ENCODE measurements at places on chromosomes 4 and X.
A peak's percentile ranks its signal among the peaks of the same experiment; 100 is the strongest.

GRCh38 chr4:156638334-156638733 lies 333.3 kb downstream of the PDGFC start:
- DNase-seq, result no peak

GRCh38 chr4:2768124-2768523 lies 12.0 kb upstream of the TNIP2 start:
- no peak for DNase-seq

- DNase-seq, result no peak
These were observed 65.9 kb downstream of the DIPK2B start for GRCh38 chrX:45134775-45135174.

DNA sequence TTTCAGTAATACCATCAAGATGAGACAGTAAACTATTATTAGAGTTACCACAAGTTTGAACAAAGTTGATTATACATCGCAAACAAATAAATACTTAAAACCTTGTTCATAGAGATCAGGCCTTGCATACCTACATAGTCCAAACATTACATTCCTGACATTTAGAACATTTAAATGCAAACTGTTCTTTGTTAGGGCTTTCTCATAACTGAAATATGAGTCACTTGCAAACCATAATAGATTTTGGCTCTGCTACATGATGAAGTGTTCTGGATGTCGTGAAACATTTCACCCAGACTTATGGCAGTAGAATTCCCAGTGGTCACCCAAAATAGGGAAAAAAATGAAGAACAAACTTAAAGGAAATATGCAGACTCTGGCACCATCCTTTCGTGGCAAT lies 75.0 kb downstream of the FAT4 start:
- no peak for DNase-seq

GRCh38 chrX:63743596-63743995 lies 41.4 kb downstream of the ARHGEF9 start:
- DNase-seq, result no peak

- DNase-seq, result no peak
These were observed 56.3 kb upstream of the LNX1 start for GRCh38 chr4:53647547-53647946.

DNA sequence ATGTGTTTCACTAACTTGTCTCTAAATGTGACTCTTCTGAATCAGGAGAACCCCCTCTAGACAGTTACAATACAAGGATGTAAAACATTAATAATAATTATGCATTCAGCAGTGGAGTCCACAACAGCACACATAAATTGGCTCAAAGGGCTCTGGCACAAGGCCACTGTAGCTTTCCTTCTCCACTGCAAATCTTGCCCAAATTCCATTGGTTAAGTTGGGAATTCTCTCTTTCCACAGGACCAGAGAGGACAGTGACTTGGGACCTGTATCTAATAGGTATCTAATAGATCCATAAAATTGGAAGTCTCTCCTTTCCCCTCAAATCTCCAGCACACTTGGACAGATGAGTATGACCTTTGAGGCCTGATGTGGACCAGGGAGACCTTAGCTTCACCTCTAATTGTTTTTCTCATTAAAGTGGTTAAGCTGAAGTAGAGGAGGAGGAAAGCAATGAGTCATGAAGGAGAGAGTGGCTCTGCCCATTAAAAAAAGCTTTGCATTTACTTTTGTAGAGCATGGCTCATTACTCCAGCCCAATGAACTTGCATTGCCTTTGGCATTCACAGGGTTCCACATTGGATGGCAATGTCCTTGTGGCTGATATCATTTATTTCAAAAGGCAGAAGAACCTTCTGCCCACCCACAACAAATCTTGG lies 72.3 kb upstream of the SH3RF1 start:
- no peak for DNase-seq

DNA sequence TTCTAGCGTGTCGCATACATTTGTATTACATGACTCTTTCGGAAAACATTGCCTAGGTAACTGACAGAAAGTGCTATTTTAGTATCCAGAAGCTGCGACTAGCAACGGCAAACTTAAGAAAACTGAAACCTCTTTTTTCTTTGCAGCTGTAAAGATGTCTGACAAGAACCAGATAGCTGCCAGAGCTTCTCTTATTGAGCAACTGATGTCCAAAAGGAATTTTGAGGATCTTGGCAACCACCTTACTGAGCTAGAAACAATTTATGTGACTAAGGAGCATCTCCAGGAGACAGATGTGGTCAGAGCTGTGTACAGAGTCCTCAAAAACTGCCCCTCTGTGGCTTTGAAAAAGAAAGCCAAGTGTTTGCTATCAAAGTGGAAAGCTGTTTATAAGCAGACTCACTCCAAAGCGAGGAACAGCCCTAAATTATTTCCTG lies 9.4 kb downstream of the TCEANC start:
- no peak for DNase-seq

GRCh38 chr4:92012899-92013867 lies 290.6 kb upstream of the GRID2 start:
- DNase-seq, result peak; percentile 83

DNA sequence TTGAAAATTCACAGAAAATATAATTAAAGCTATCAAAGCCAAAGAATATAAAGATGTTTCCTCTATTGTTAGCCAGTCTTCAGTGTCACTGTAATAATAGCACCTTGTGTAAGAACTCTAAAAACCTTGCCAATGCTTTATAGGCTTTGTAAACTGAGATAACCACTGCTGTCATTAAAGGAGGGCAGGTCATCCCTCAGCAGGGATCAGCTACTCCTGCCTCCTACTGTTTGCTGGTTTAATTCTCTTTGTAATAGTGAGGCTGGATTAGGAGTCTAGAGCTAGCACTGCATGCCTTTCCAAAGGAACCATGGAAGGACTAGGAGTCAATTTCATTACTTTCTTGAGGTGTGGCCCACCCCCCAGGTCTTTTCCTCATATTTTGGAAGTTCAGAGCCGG lies 46.2 kb downstream of the FHIP1A start:
- DNase-seq, result no peak

GRCh38 chr4:53515076-53515475 lies 76.2 kb downstream of the LNX1 start:
- no peak for DNase-seq

DNA sequence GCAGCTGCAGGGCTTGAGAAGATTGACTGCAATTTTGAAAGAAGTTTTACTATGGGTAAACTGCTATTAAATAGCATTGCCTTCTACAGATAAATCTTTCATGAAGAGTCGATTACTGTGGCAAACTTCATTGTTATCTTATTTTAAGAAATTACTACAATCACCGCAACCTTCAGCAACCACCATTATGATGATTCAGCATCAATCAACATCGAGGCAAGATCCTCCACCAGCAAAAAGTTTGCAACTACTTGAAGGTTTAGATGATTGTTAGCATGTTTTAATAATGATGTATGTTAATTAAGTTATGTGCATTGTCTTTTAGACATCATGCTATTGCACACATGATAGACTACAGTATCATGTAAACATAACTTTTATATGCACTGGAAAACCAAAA lies 1511.0 kb downstream of the FSTL5 start:
- no peak for DNase-seq

- DNase-seq, result no peak
These were observed 76.5 kb downstream of the ITM2A start for GRCh38 chrX:79290596-79290995.

DNA sequence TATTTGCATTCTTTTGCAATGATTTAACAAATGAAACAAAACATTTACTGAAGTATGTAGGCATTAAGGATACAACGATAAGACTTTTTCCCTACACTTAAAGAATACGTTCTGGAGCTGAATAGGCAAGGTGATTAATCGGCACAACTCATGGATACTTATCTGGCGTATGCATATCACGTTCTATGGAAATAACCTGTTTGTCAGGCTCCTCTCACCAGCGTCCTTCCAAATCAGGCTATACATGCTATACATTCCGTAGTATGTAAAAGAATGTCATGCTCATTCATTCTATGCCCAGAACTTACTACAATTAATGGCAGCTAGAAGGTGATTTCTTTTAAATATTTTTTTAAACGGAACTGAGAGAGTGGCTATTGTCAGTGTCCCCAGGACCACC lies 25.6 kb upstream of the TCEANC start:
- no peak for DNase-seq

GRCh38 chr4:11914406-11914805 lies 485.7 kb upstream of the HS3ST1 start:
- no peak for DNase-seq

GRCh38 chr4:97987019-97987648 lies 156.1 kb downstream of the STPG2 start:
- DNase-seq, result no peak

GRCh38 chr4:30716681-30717207 lies 3.4 kb upstream of the PCDH7 start:
- DNase-seq, result no peak

DNA sequence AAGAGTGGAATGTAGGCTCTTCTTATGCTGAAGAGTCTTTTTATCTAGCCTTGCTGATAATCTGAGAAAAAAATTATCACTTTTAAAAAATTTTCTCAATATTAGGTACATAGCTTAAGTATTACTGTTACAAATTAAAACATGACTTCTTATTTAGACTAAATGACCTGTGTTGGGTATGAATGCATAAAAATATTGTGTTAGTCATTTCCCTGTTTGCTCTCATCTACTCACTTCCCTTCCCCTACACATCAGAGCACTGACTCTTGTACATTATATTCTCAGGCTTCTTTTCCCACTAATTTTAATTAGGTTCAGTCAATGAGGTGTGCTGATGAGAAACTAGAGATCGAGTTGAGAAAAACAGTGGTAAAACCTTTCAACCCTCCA lies 881.0 kb downstream of the PCDH18 start:
- no peak for DNase-seq

DNA sequence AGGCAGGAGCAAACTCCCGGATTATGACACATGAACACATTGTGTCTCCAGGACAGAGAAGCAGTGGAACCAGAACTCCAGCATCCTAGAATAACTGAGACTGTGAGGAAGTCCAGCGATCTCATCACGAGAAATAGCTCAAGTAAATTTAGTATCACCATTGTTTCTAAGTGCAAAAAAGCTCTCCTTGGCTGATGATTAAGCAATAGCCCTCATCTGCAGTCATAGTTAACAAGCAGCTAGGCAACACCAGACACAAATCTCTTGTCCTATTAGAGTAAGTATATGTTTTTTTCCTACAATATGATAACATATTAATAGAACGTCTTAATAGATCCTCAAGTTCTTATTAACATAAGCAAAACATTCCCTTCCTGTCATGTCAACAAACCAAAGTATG lies 2.4 kb upstream of the CFAP299 start:
- DNase-seq, result no peak

- DNase-seq, result no peak
These were observed 12.4 kb downstream of the BOD1L1 start for GRCh38 chr4:13615161-13615560.

DNA sequence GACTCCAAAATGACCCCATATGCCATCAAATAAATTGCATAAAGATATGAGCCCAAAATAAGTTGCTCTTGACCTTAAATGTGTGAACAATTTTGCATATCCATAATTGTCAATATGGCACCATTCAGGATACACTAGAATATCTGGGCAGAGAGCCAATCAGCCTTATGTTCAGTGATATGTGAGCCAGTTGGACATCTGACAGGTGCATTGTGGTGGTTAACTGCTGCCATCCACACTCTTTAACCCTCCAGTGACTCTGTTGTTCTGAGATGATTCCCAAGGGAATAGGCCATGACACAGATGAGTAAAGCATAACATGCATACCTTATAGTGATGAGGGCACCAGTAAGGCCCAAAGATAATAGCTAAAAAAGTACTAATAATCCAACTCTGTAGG lies 500.1 kb downstream of the PCDH18 start:
- DNase-seq, result no peak

DNA sequence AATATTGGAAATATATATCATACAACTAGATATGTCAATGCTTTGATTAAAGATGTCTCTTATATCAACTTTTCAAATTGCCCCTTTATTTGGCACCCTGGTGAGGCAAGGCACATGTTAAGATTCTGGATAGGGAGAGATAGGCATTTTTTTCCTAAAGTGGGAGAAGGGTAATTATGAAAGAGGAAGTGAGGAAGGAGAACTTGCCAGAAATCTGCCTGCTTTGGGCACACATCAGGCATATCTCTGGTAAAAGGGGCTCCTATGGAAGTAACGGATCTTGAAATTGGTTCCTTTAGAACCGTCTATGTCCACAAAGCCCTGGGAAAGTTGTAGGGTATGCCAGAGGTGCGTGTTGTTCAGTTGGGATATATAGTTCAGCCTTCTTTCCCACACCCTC lies 5.7 kb downstream of the IL15 start:
- DNase-seq, result no peak

- no peak for DNase-seq
These were observed 257.8 kb downstream of the ARAP2 start for GRCh38 chr4:35986537-35986936.

- no peak for DNase-seq
These were observed 1483.9 kb downstream of the ADGRL3 start for GRCh38 chr4:62683799-62684566.

All from body of pancreas (tissue), 4 donors.